ENCODE measurements at places on chromosomes 1 and 21.
A peak's percentile ranks its signal among the peaks of the same experiment; 100 is the strongest.

DNA sequence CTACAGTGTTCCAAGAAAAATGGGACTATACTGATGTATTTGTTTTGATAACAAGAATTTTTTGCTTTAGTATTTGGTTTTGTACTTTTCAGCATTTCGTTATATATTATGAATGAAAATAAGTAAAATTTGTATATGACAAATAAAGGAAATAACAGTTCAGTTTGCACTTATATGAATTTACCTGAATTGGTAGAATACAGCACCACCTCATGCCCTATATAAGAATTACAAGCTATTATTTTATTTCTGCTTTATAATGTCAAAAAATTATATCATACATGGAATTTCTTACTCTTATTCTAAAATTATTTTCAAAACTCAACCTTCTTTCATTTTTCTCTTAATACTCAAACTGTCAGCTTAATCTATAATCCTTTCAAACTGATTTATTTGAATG, 14.6 kb downstream of the EFCAB7 start:
- no peak for DNase-seq

GRCh38 chr1:182003953-182004586, 57.4 kb downstream of the ZNF648 start:
- no peak for DNase-seq

DNA sequence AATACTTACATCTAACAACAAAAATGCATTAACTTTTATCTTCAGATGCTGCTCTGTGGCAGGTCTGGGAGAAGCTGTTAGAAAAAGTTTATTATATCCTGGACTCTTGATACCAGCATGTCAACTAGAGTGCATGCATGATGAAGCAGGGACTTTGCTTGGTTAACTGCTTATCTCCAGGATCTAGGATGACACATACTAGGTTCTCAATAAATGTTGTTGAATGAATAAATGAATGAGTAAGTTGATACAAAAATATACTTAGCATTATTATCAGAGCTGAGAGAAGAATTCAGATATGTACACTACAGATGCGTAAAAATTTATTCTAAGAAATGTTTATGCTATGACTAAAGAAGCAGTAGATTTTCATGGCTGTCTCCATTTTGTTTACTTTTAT, 304.3 kb downstream of the LTN1 start:
- no peak for DNase-seq

DNA sequence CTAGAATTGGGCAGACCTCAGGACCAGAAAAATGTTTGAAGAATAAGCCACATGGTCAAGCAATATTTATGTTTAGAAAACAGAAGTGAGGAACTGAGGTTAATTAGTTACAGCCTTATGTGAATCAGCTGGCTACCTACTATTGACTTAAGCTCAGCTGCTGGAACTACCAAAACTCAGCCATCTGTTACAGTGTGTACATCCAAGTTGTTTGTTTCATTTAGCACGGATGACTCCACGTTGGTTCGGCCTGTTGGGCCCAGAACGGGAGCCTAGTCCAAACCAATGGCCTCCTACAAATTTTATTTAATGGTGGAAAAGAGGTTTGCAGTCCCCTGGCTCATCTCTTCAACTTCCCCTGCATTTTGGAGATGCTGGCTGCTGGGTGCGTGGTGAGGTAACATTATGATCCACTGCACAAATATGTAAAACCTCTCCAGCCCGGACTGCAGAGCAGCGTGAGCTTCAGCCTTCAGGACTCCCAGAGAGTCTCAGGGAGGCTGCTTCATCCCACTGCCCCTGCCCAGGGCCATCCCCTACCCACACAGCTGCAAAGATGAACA, 143.4 kb downstream of the ZZZ3 start:
- DNase-seq = no peak

DNA sequence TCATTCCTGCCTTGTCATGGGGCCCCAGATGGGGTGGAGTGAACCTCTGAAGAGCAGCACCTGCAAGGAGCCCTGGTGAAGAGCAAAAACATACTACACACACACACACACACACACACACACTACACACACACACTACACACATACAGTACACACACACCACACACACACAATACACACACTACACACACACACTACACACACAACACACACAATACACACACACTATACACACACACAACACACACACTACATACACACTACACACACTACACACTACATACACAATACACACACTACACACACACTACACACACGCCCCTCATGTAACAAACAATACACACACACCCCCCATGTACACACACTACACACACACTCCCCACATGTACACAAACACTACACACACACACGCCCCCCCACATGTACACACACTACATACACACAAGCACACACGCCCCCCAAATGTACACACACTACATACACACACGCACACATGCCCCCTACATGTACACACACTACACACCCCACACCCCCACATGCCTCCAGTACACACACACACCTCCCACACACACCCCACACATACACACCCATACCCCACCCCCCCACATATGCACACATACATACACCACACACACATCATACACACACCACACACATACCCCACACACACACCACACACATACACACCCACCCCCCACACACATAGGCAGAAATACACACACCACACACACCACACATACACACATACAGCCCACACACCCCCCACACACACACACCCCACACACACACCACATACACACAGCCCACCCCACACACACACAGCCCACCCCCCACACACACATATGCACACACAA, 9.3 kb downstream of the SLC2A5 start:
- no peak for DNase-seq

GRCh38 chr1:111420377-111420776, 7.2 kb downstream of the OVGP1 start:
- DNase-seq = no peak

- no peak for DNase-seq
These were observed 6.4 kb upstream of the KRTAP10-3 start for GRCh38 chr21:44564886-44565598.

DNA sequence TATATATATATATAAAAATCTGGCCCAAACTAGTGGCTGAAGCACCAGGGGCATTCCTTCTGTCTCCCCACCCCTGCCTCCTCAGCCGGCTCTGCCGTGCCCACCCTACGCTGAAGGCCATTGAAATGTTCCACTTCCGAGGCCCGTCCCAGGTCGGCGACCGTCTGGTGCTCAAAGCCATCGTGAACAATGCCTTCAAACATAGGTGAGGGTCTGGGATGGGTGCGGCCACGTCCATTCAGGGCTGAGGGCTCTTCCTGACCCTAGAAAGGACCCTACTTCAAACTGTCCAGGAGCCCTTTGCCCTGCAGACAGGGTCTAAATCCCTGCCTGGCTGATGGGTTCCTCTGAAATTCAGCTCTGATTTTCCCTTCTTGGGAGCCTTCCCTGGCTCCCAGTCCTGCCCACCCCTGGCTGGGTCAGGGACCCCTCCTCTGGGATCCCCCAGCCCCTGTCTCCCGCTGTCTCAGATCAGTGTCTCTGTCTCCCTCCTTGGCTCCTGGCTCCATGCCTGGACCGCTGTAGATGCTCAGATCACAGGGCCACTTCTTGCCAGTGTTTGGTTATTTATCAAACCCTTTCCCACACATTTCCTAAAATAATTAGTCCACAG, 24.0 kb downstream of the FAM151A start:
- DNase-seq = no peak

GRCh38 chr1:155085504-155086127, 7.0 kb downstream of the EFNA3 start:
- DNase-seq = peak; percentile 51

DNA sequence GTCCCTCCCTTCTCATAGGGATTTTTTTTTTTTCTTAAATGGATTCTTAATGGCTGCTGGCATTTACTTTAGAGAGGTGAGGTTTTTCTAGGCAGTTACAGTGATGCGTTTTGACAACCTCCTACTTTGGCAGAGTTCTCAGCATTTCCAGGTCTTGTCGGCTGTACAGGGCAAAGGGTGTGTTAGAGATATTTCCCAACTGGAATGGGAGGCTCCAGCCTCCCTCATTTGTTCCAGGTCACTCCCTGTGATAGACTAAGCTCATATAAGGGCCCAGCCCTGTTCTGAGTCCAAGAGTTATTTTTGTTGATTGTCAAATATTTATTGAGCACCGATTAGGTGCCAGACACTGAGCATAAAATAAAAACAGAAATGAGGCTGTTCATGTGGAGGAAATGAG, 7.6 kb upstream of the XKR8 start:
- DNase-seq = no peak

DNA sequence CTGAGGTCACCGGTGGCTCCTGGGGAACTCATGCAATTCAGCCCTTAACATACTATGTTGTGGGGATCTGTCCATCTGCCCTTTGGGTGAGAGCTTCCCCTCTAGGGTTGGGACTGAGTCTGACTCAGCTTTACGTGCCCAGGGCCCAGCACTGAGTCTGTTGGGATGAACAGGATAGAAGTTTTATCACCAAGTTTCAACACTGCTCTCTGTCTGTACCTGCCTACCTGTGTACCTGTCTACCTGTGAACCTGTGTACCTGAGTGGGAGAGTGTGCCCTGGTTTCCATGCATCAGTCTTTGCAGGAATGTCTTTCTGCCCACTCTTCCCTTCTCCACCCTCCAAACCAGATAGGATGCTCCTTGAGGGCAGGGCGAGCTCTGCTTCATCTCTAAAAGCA, 90.6 kb upstream of the POU3F1 start:
- no peak for DNase-seq

DNA sequence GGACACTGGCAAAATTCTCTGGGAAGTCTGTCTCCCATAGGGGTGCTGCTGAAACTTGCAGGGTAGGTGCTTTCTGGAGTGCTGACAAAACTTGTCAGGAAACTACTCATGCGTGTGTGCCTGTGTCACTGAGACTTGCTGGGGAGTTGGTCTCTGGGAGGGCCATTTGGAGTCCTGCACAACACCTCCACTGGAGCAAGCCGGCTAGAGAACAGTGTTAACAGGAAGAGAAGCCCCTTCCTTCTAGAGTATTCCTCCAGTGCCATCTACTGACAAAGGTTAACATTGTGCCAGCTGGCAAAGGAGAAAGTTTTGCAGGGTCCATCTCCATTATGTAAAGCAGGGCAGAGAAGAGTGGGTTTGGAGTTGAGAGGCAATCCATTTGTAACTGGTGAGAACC, 30.0 kb downstream of the ZMYM4 start:
- DNase-seq = no peak

DNA sequence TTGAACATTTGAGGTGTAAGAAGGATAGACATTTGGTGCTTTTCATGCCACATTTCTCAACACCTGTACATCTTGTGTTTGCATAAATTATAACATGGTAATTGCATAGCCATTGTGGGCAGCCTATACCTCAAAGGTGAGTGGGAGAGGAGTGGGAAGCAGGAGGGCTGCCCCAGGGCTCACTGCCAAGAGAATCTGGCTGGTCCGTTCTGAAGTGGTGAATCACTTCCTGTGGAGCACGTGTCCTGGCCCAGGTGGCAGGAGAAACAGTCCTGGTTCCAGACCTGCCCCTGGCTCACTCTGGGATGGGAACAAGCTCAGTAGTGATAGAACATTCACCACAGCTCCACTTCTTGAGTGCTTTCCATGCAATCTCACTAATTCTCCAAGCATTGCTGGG, 11.6 kb upstream of the OLFML2B start:
- DNase-seq = no peak

DNA sequence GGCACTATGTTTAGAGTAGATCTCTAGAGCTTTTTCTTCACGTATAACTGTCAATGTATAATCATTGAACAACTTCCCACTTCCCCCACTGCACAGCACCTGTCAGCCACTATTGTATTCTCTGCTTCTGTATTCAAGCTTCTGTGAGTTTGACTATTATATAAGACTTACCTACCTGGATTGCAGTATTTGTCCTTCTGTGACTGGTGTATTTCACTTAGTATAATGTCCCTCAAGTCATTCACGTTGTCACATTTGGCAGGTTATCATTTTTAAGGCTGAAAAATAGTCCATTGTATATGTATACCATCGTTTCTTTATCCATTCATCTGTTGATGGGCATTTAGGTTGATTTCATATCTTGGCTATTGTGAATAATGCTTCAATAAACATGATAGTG, 969.5 kb upstream of the B3GALT2 start:
- DNase-seq = no peak

- no peak for DNase-seq
These were observed 42.7 kb downstream of the GRHL3 start for GRCh38 chr1:24361811-24362210.

GRCh38 chr1:177023726-177024125, 140.8 kb downstream of the ASTN1 start:
- DNase-seq = no peak

GRCh38 chr1:215345766-215346165, 221.3 kb upstream of the KCTD3 start:
- DNase-seq = no peak

GRCh38 chr1:5424802-5425703, 567.2 kb downstream of the NPHP4 start:
- no peak for DNase-seq

- DNase-seq = no peak
These were observed 44.0 kb upstream of the NR5A2 start for GRCh38 chr1:199983531-199983930.

DNA sequence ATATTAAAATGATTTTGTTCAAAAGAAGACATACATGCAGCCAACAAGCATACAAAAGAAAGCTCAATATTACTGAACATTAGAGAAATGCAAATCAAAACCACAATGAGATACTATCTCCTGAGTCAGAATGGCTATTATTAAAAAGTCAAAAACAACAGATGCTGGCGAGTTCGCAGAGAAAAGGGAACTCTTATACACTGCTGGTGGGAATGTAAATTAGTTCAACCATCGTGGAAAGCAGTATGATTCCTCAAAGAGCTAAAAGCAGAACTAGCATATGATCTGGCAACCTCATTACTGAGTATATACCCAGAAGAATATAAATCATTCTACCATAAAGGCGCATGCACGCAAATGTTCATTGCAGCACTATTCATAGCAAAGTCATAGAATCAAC, 126.0 kb upstream of the HMCN1 start:
- DNase-seq = no peak

DNA sequence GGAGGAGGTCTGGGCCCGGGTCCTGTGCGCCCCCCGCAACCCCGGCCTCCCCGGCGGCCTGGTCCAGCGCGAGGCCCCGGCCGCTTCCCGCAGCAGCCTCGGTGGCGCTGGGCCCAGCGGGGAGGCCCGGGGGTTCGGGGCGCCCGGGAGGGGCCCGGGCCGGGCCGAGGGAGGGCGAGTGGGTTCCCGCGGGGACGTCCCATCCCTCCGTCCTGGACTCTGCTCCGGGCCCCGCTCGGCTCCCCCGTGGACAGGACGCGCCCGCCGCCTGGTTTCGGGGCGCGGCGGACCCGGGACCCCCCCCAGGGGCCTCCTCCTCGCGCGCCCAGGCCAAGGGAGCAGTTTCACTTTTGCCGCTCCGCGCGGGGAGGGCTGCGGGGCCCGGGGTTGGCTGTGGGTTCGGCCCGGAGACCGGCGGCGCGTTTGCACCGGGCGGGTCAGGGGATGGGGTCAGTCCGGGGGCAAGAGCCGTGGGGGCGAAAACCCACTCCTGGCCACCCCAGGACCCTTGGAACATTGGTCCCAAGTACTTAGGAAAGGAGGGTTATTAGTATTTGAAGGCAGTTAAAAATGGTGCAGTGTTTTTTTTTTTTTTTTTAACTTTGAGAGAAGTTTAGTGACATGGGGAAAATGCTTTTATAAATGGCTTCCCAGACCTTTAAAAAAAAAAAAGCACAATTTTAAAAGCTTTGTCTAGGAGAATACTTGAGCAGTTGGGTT, 677 bp downstream of the AGPAT3 start:
- no peak for DNase-seq
